ENCODE measurements at places on chromosomes 3 and 15.
A peak's percentile ranks its signal among the peaks of the same experiment; 100 is the strongest.

GRCh38 chr3:32685543-32686185, 676 bp downstream of the CNOT10 start:
- DNase-seq, result peak; percentile 26

DNA sequence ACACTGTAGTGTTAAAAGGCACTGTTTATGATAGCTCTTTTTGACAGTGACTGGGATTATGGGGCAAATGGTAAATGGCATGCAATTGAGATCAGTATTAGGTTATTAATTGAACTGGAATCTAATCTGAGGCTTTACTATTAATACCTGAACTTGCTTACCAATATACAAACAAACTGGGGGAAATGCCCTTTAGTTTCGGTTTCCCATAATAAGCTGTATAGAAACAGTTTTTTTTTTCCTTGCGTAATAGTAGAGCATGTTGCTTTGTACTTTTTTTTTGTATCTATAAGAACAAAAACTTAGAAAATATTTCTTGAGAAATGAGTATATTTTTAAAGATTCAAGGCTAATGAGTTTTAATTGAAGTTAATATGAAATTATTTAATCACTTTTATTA, 95.0 kb downstream of the FNDC3B start:
- no peak for DNase-seq

DNA sequence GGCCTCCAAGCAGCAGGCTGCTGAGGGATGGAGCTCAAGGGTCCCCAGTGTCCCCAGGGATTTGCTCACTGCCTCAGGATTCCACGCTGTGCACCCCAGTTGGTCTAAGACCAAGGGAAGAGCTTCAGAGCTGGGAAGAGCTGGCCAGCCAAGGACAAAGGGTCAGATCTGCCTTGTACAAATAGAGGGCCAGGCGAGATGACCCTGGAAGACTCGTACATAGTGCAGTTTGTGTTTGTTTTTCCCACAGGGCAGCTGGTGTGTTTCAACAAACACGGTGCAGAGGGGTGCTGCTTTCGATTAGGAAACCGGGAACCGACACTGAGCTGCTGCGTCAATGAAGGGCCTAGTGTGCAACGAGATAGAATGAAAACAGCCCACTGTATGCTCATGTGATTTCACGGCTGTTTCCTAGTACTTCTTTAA, 56.1 kb upstream of the TRPM1 start:
- no peak for DNase-seq

GRCh38 chr15:62426387-62426956, 261.4 kb upstream of the C2CD4B start:
- DNase-seq, result no peak

GRCh38 chr15:47206358-47206978, 510.8 kb upstream of the SEMA6D start:
- no peak for DNase-seq

- DNase-seq, result peak; percentile 4
Observed at GRCh38 chr15:40847223-40847961, 3.5 kb downstream of the SPINT1 start.

- DNase-seq, result no peak
Observed at GRCh38 chr15:87326269-87326668, 930.3 kb downstream of the NTRK3 start.

DNA sequence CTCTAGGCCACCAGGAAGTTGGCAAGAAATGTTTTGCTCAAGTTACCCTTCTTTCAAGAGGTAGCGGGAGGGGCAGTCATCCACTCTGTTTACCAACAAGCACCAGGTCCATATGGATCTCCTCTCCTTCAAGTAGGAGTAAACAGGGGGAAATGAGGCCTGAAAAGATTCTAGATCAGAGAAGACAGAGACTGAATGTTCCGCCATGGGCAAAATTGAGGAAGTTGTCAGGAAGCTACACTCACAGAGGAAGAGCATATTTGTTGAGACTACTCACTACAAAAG, 81.6 kb downstream of the KLF15 start:
- DNase-seq, result no peak

DNA sequence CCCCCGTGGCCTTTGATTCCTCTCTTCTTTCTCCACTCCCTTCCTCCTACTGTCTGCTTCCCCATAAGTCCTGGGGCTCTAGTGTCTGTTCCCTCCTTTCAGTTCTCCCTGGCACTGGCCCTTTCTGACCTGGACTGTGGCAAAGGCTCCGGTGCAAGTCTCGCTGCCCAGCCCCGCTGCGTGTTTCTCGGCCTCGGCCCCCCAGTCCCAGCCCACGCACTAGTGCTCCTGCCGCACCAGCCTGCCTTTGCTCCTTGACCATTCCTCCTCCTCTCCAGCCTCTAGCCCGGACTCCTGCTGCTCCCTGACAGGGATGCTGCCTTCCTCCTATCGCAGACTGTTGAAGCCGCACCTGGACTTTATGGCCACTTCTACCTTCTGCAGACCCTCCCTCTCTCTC, 2.1 kb downstream of the TM6SF1 start:
- DNase-seq, result no peak

GRCh38 chr3:27097182-27097581, 272.0 kb downstream of the NEK10 start:
- DNase-seq, result no peak

DNA sequence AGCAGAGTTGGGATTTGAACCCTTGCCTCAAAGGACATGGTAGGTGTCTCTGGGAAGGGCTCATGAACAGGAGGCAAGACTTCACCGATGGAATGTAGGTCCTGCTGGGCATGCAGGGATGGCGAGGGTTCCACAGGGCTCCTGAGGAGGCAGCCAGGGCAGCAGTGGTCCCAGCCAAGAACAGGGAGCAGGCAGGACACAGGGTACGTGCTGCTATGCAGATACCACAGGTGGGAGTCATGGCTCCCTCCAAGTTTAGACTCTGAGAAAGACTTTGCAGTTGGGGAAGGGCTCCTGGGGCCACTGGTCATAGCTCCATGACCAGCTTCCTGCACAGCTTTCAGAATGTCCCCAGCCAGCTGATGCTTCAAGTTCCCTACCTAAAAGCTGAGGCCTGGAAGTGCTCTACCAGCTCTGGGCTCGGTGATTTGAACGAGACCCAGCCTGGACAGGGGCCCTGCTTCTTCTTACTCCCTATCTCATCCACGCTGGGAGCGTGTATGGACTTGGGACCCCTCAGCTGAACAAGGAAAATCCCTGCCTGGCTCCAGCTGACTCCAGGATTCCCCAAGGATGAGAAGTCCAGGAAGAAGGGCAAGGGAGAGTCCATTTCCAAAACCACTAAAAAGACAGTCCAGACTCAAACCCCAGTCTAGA, 747 bp downstream of the MYL3 start:
- no peak for DNase-seq

DNA sequence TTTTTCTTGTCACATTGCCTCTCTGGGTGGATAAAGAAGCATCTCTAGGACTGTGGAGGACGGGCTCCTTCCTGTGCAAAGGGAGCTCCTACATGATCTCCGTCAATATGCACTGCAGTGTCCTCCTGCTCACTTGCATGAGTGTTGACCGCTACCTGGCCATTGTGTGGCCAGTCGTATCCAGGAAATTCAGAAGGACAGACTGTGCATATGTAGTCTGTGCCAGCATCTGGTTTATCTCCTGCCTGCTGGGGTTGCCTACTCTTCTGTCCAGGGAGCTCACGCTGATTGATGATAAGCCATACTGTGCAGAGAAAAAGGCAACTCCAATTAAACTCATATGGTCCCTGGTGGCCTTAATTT, 478 bp downstream of the GPR15 start:
- DNase-seq, result no peak

DNA sequence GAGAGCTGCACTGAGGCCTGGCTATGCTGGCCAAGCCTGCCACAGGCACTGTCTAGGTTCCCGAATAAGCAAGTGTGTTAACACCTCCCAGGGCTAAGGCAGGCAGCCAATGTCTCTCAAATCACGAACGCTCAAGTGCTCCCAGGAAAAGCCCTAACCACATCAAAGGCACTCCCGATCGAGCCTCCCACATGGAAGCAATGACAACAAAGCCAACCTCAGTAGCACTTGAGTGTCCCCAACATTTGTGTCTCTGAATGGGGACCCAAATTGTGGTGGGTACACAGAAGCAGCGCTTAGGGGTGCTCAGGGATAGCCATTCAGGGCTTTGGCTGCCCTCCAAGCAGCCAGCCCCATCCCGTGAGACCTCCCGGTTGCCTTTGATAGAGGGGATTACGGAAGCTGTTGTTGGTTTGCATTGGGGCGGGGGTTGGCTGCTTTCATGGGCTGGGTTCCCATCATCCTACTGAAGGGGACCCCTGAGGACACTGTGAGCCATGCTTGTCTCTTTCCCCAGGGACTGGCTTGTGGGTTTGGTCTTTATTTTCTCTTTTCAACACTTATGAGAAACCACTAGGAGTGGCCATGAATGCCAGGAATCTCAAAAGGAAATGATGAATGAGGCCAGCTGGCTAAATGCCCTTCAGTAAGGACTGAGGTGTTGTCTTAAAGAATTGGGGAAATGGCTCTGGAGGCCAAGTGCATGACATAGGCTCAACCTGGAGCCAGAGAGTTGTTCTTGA, 234.1 kb upstream of the FEZF2 start:
- peak; percentile 72 for DNase-seq

- DNase-seq, result no peak
Observed at GRCh38 chr3:171190668-171191067, 164.1 kb upstream of the SLC2A2 start.

DNA sequence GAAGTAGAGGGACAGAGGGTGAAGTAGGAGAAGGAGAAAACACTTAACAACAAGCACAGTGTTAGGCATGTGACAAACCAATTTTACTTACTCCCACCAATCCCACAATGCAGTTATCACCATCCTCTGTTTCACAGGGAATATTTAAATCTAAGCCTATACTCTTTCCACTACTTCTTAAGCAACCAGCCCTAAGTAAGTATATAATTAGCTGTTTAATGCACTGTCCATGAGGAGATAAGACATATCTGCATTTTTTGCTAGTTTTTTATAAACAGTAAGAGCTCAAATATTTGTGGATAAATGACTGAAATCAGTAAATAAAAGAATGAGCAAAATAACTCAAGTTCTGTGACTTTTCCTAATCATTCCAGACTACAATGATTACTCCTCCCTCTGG, 62.7 kb downstream of the GSK3B start:
- no peak for DNase-seq

- DNase-seq, result no peak
Observed at GRCh38 chr15:99137877-99138276, 33.0 kb downstream of the SYNM start.

Measured in NCI-H345 (cell line).